Stimulated activated CD8-positive, alpha-beta memory T cell treated with anti-CD3 and anti-CD28 coated beads, Interleukin-7, amount 100 ng/mL, for 1 hour (primary cell): ENCODE measurements at places on chromosomes 5 and 9.

DNA sequence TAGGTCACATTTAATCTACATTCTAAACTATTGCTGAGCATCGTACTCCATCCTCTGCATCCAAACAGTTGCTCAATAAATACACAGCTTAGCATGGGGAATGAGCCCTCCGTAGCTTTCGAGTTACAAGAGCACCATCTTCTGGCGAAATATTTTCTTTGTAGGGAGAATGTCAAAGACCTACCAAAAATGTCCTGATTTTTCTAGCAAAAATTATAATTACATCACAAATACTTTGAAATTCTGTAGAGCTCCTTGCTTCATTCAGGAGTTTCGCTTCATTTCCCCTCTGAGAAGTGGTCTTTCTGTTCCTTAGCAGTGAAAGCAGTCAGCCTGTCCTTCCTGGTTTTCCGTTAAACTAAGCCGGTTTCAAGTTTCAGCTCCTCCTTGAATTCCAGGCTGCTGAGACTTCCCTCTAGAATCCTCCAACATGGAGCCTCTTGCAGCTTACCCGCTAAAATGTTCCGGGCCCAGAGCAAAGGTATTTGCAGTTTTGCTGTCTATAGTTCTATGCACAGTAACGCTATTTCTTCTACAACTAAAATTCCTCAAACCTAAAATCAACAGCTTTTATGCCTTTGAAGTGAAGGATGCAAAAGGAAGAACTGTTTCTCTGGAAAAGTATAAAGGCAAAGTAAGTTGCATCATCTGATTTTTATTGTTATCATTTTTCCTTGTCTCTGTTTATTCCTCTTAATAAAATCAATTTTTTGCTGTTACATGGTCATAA lies at the start of gene GPX8:
Gene GPX8 (plus strand): TSS at position 409 of the 730 bp plus-strand sequence. CDS start 22 bp downstream, at position 431.
- DNase-seq, result no peak

DNA sequence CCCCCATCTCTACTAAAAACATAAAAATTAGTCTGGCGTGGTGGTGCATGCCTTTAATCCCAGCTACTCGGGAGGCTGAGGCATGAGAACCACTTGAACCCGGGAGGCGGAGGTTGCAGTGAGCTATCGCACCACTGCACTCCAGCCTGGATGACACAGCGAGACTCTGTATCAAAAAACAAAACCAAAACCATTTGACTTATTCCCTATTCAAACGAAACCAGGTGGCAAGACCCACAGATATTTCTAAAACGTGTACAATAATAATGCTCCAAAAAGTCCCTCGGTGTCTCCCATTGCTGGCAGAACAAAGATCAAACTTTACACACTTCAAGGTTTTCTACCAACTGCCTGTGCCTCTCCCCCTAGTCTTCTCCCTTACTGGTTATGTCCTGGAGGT lies 29.8 kb downstream of the HMGCR start:
- DNase-seq, result no peak

DNA sequence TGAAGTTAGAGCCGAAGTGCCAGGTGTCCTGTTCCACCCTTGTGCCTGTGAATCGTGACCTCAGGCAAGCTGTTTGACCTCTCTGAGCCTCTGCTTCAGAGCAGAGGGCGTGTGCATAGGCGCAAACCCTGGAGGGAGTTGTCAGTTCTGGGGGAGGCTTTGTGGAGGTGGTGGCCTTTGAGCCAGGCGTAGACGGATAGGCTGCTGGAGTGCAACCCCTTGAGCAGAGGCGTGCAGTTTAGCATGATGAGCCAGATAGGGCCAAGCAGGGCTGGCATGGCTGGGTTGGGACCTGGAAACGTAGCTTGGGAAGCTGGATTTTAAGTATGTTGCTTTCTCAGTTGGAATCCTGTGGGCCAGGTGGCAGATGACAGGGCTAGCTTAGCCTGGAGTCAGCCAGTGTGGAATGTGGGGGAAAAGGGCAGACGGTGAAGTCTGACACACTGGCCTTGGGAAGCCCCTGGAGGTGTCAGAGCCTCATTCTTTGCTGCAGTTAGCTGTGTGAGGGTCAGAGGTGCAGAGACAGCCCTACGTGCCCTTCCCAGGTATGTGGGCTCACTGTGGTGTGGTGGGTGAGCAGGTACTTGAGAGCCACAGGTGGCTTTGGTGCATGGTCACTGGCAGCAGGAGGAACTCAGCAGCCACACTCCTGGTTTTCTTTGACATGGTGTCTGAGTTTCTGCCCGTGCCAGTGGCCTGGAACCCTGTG lies 93.4 kb downstream of the DAB2IP start:
- no peak for DNase-seq

- DNase-seq, result no peak
Measured at GRCh38 chr9:127735530-127736185, 564 bp upstream of the TOR2A start.

DNA sequence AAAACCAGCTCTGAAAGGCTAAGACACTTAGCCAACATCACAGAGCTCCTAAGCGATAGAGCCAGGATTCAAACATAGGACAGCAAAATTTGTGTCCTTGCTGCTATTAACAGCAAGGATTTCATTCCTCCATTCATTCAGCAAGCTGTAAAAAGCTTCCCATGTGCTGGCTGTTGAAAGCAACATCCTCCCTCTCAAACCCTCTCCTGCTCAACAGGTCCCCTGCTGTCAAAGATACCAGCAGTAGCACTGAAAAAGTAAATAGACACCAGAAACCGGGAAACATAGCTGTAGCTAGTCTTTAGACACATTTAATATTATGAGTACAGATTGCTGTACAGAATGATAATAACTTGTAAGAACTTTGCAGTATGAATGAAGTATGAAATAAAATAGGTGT lies 52.6 kb upstream of the ADAMTSL1 start:
- DNase-seq, result no peak

DNA sequence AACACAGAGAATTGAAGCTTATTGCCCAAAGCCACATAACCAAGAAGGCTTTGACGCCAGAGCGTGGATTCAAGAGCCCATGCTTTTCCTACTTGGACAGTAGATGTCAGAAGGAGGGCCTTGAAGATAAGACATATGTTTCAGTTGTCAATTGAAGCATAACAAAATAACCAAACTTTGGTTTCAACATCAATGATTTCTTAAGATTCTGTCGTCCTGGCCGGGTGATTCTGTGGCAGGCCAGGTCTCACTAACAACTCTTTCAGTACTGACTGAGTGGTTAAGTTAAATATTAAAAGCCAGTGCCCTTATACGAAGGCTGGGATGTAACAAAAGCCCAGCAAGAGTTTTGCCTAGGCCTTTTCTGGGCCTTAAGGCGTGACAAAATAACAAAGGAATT lies 94.0 kb downstream of the RCL1 start:
- DNase-seq, result no peak

DNA sequence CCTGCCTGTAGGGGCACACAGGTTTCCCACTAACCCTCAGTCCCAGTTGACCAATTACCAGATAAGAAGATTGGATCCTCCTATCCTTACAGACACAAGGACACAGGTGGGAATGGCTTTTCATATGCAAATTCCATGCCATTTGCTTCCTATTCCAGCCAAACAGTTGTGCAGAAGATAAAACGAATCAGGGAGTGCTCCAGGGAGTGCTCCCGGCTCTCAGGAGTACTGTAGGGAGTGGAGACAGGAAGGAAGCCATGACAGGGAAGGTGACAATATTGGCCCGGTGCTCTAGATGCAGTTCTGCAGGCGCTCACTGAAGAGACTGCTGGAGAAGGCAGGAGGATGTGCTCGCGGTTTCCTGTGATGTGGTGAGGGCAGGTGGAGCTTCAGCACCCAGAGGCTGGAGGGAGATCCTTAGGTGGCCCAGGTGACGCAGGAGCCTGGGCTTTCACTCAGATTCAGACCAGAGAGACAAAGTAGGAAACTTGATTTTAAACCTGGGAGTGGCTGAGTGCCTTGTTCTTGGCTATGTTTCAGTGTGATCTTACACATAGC lies 260.0 kb downstream of the AUH start:
- DNase-seq, result peak; percentile 27

DNA sequence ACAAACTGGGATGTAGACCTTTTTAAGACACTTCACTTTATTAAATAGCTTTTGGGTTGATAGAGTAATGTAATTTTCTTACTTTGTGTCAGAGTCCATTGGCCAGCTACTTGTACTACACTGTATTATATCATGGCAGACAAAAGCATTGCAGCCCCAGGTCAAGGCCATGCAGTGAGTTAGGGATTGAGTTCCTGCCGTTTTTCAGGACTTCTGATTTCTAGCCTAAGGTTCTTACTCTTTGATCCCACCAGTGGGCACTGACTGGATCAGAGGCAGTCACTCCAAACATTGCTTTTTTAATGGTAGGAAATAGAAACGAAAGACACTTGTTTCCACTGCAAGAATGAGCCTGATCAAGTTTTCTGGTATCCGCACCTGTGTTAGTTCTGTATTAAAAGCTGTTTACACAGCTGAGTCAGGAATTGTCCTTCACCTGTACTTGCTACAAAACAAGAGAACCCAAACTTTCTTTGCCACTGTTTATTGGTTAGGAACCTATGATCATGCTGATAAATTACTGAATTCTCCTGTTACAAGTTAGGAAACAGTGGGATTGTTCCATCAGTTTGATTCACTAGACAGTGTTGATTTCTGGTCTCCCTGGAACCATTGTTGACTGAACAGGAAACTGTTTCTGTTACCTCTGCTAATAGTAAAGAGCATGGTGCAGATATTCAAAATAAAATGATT lies 22.1 kb downstream of the LRRC70 start:
- no peak for DNase-seq

- no peak for DNase-seq
Measured at GRCh38 chr9:1013021-1013420, 36.6 kb downstream of the DMRT3 start.

DNA sequence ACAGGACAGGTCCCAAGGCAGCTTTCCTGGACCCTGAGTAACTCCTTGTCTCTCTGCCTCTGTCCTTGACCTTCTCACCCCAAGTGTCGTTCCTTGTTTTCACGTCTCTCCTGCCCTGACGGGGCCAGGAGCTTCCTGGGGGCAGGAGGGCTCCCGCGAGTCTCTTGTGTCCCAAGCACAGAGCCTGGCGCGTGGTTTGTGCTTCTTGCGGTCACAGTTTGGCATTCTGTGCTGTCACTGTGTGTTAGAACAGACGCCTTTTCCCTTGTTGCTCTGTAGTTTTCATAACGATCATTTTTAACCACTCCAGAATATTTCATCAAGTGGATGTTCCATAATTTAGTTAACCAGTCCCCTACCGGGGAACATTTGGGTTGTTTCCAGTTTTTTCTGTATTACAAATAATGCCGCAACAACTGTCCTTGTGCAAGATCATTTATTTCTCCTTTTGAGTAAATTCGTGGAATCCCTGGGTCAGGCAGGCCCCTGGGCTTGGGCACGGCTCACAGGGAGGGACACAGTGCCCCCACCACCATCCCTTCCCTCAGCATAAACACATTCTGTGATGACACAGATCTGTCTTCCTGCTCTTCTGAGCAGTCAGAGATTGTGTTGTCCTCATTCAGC lies 71.9 kb downstream of the TSPAN17 start:
- DNase-seq, result no peak

- no peak for DNase-seq
Measured at GRCh38 chr5:124631874-124632550, 114.4 kb downstream of the ZNF608 start.

DNA sequence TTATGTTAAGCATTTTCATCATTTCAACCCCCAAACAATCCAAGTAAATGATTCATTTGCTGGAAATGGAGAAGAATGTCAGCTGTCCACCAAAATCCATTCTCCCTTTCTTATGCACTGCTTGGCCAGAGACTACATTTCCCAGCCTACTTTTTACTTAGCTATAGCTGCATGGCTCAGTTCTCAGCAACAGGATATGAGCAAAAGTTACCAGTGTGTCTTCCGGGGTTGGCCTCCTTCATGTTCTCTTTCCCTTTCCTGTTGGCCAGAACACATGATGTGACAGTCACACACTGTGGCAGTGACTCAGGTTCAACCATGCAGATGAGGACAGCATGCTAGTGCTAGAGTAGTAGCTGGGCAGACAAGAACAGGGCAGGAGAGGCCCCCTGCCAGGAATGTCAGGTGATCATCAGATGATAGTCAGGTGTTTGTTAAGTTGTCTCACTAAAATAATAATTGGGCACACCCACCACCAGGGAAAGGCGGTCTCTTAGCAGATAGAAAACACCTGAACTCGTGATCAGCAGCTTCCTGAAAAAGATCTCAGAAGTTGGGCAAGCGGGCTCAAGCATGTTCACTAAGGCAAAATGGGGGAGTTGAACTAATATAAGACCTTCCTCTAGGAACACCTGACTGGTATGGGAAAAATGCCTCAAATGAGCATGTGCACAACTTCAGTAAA lies 12.2 kb downstream of the GPR150 start:
- DNase-seq, result no peak

GRCh38 chr5:24497591-24498157 lies 147.1 kb downstream of the CDH10 start:
- DNase-seq, result no peak

DNA sequence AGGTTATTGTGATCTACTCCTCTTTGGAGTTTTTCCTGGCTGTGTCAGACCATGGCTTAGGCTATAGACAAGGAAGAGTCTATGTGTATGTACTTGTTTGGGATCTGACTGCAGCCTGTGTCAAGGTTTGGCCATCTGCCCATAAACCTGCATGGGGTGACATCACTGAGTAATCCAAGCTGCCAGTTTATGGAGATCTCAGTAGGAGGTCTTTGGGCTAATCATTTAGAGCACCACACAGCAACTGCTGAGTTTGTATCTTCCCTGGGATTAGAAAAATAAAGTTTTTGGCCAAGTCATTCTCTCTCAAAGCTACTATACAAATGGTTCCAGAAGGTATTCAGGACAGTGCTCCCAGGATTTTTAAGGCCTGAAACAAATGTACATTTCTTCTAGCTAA lies 65.5 kb upstream of the HSPB3 start:
- DNase-seq, result no peak

DNA sequence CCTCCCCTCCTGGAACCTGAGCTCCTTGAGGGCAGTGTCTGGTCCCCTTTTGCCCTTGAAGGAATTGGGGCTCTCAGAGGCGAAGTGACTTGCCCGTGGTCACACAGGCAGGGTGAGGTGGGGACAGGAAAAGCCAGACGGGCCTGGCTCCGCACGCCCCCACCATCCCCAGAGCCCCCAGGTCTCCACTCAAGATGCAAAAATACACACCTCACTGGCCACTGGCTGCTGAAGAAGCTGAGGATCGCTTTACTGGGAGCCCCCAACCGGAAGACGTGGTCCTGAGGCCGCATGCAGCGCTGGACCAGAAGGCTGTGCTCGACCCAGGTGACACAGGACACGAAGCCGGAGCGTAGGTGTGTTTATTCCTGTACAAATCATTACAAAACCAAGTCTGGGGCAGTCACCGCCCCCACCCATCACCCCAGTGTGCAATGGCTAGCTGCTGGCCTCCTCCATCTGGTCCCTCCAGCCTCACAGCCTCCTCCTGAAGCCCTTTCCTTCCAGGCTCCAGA lies 7.6 kb upstream of the AK1 start:
- DNase-seq, result no peak

GRCh38 chr9:78115073-78115472 lies 83.5 kb upstream of the GNAQ start:
- no peak for DNase-seq

GRCh38 chr5:103010168-103010567 lies 109.8 kb downstream of the GIN1 start:
- no peak for DNase-seq

- DNase-seq, result no peak
Measured at GRCh38 chr9:133046900-133047295, 14.9 kb upstream of the CEL start.
